D341Med (cell line): ENCODE measurements at places on chromosomes 6 and 20.
A peak's percentile ranks its signal among the peaks of the same experiment; 100 is the strongest.

- DNase-seq: no peak
These were observed 1.7 kb downstream of the CDK19 start for GRCh38 chr6:110813338-110814101.

DNA sequence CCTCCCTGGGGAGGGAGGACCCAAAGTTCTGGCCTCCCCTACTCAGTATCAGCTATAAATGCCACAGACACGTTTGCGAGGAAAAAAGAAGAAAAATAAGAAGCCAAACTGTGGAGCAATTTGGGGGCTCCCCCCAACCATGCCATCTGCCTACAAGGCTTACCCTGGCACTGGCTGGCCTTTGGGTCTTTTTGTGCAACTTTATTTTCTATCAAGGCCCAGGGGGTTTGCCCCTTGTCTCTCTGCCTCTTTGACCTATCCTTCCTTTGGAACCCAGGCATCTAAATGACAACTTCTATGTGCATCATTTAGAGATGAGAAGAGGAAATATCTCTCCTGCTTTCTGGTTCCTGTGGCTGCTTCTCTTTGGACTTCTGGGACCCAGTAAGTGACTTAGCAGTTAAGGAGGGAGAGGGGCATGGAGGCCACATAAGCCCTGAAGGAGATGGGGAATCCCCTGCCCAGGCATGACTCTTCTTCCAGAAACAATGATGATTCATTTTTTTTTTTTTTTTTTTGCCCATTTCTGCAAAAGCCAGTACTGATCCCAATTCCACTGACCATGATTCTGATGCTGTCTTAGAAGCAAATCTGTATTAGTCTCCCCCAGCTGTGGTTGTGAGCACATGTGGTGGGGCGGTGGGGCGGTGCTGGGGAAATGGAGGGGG is at the start of gene MUC22:
Gene MUC22, plus strand, starts transcription at position 82 of the 668 bp plus-strand sequence. Its CDS starts 233 bp downstream, at position 315.
- no peak for DNase-seq

DNA sequence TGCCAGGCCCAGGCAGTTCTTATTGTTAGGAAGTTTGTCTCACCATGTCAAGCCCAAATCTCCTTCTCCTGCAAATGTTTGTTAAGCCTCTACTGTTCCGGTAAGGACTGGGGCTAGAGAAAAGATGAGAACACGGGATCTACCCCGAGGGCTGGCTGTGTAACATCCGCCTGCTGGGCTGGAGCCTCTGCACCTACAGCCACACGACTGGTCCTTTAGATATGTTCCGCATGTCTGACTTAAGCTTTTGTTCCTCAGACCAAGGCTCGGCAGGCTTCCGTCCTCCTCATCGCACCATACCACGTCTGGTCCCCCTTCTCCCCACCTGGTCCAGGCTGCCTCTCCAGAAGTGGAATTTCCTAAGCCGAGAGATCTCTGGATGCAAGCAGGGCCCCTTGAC is 2.6 kb downstream of the GHRH start:
- no peak for DNase-seq

- no peak for DNase-seq
These were observed 243.9 kb downstream of the DLL1 start for GRCh38 chr6:170046791-170047626.

DNA sequence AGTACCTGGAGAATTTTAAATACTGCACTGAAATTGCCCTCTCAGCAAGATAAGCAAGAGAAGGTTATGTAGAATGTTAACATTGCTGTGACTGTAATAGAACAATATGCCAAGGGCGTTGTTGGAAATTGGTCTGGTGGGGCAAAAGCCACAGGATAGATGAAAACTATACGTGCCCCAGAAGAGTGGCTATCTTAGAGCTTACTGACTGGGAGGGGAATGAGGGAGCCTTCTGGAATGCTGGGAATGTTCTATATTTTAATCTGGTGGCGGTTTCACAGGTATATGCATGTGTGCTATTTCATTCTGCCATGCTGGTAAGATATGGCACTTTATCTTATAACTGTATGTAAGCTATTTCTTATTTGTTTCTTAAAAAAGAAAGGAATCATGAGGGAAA is 35.2 kb upstream of the YWHAB start:
- DNase-seq: no peak

DNA sequence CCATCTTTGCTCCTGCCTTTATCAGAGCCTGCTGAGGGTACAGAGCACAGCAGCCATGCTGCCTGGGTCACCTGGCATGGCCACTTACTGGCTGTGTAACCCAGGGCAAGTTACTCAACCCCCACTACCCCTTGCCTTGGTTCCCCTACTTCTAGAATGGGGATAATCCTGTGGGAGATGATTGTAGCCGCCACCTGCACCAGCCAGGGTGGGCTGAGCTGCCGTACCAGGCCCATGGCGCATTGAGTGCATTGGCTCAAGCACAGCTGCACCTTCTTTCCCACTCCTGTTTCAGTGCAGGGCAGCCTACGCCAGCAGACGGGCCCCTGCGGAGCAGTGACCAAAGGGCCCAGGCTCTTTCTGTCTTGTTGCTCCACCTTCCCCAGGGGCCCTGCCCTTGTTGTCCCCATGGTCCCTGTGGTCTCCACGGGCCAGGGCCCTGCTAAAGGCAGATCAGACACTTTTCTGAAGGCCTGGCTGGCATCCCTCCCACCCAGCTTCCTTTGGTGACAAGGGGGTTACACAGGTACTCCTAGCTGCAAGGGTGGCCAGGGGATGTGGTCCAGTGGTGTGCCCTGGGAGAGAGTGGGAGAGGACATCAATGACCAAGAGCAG is 159.4 kb upstream of the MLN start:
- no peak for DNase-seq

DNA sequence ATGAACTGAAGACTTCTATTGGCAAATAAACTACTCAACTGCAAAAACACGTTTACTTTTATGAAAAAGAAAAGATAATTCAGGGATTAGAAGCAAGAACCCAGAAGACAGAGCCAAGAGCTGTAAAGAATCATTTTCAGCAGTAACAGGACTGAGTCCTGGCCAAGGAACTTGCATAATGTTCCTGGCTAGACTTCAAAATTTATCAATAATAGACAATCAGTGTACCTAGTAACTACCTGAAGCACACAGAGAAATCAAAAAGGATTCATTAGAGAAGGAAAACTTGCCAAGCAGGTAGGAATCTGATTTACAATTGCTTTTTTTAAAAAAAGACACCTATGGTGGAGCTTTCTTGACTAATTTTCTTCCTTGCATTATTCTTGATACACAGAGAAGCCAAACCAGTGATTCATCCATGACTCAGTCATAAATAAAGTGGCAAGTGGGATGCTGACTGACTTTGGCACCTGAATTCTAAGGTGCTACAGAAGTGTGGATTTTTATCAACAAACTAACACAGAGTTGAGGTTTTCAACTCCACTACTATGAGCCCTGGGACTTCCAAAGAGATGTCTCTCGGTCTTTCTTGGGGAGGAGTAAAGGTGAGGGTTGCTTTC is 281.3 kb downstream of the BMP7 start:
- DNase-seq: no peak

DNA sequence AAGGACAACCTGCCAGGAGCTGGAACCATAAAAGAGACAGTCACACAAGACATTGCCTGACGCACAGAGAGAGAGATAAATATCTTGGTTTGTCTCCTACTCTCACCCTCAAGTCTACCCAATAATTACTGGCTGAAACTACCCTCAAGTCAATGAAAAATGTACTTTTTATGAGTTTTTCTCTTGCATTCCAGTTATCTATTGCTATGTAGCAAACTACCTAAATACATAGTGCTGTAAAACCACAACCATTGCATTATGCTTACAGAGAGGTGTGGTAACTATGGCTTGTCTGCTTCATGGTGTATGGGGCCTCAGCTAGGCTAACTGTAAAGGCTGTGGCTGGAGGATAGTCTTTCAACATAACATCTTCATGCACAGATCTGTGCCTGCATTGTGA is 247.8 kb downstream of the HAO1 start:
- DNase-seq: no peak

DNA sequence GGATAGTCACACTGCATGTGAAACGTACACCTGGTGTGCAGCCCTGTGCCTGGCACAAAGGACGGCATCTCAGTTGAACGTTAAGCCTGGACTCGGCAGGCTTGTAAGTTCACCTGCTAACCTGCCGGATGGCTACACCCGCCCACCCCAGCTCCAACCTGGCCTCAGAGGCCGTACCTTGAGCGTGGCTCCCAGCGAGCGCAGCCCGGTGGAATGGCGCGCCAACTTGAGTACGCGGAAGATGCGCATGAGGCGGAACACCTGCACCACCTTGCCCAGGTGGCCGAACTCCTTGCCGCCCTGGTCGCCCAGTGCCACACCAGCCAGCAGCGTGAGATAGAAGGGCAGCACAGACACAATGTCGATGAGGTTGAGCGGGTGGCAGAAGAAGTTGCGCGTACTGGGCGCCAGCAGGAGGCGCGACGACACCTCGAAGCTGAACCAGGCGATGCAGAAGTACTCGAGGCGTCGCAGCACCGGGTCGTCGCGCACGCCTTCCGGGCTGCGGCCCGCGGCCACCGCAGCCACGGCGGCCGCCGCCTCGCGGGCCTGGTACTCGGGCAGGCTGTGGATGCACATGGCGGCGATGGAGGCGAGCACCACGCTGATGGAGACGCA is 3.3 kb downstream of the KCNS1 start:
- no peak for DNase-seq

GRCh38 chr6:39934131-39934757 is at the start of gene MOCS1:
Gene MOCS1, minus strand, starts transcription at chr6:39934462. Its CDS starts 45 bp downstream, at chr6:39934417.
- peak; percentile 78 for DNase-seq
